ENCODE measurements at places on chromosomes 2 and 18.

DNA sequence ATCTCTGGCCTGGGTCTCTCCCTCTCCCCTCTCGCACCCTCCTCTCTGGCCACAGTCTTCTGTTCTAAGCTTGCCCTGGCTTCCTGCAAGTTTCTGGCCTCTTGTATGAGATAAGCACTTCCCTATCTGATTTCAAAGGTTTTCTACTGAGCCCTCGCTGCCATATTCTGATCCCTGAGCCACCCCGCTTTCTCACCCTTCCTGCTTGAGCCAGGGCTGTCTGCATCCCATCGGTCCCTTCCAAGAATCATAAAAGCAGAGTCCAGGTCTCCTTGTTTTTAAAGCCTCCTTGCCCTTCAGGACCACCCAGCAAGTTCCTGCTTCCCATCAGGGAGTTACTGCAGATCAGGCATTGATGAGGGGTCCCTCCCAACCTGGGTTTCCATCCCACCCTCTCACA, 110.2 kb downstream of the PRKCE start:
- no peak for DNase-seq

DNA sequence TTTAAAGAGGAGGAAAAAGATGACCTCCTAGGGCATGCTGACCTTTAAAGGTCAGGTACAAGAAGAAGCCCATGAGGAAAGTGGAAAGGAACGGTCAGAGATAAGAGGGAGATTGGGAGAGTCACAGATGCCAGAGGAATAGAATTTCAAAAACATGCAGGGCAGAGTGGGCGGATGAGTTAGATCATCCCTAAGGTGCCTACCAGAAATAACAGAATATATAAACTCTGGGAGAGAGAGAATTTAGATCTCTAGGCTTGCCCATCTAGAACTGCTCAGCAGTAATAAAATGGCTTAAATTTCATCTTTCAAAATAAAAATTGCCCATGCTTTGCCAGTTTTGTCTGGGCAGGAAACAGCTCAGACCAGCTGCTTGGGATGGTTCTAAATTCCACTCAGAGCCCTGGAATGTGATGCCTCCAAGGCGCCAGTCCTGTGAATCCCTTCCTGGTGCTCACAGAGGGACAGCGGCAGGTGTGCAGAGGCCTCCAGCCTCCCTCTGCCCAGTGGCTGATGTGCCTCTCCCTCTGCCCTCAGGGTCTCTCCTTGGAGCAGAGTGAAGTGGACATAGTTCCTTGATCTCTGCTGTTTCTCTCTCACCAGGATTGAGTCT, 130.9 kb downstream of the ANTXR1 start:
- DNase-seq, result no peak

DNA sequence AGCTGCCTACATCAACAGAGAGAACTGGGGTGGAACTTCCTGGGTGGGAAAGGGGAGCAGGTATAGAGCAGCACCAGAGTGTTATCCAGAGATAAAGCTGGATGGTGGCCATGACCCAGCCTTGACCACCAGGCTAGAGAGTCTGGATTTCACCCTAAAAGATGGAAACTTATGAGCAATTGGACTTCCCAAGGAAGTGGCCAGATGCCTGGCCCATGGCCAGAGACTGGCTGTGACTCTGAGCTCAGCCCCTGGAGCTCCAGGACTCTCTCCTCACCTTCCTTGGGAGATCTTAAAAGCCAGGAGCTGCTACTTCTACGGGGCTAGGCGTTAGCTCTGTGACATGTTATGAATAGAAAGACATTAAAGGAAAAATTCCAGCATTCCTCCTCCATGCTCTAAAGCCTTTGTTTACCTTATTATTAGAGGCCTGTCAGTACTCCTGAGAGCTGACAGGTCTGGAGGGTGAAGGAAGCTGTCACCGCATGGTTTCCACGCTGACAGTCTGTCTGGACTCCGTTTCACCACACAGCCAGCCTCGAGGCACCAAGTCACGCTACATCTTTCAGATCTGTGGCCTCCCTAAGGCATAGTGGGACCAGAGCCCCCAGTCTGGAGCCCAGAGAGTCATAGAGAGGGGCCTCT, 260.0 kb upstream of the SIX2 start:
- DNase-seq, result no peak

GRCh38 chr2:216233281-216233995, 124.3 kb downstream of the XRCC5 start:
- DNase-seq, result no peak

GRCh38 chr18:79629249-79629558, 50.4 kb upstream of the CTDP1 start:
- DNase-seq, result no peak

DNA sequence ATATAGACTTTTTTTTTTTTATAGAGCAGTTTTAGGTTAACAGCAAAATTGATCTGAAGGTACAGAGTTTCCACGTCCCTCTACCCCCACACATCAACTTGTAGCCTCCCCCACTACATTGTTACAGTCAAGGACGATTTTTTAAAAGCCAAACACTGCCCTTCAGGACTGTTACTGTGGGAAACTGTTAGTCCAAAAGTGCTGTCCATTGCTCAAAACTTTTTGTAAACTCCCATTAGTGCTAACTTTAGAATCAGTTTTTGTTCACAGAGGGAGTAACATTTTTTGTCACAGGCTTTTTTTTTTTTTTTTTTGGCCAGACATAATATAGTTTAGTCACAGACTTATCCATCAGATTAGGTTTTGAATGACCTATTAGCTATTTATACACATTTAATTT, 24.1 kb downstream of the ELP2 start:
- no peak for DNase-seq

GRCh38 chr18:72375618-72376017, 168.5 kb downstream of the CBLN2 start:
- DNase-seq, result peak; percentile 23

Data from smooth muscle cell of the brain vasculature (primary cell).